Smooth muscle cell of the pulmonary artery (primary cell): ENCODE measurements at places on chromosomes 11 and 22. TPM values are rescaled to one million over a fixed set of nuclear protein-coding genes. Genes with fewer than 3 reads are reported as not detected.

FCHSD2 gene
- 23.7 and 24.7 TPM in 2 replicates for total RNA-seq

SHISAL1 gene
- 13.5 and 35.8 TPM in 2 replicates for total RNA-seq

GGT5 gene
- total RNA-seq: 12.1 and 52.3 TPM in 2 replicates

KCNK4 gene
- total RNA-seq: 0.13 and 0.20 TPM in 2 replicates

RASGRP2 gene
- 0.26 and 0.50 TPM in 2 replicates for total RNA-seq

FAM83F gene
- under 0.01 TPM in 1 of 2 replicates, not detected in the other for total RNA-seq

C11orf16 gene
- total RNA-seq: not detected in 2 replicates

PLAAT5 gene
- 0.23 TPM in 1 of 2 replicates, not detected in the other for total RNA-seq

CASP4 gene
- 101 and 111 TPM in 2 replicates for total RNA-seq

CRYBA4 gene
- not detected in 2 replicates for total RNA-seq

HOATZ gene
- total RNA-seq: not detected in 2 replicates
